ENCODE measurements at places on chromosomes 6 and 20. TPM values are rescaled to one million over a fixed set of nuclear protein-coding genes. Genes with fewer than 3 reads are reported as not detected.

DEFB123 gene
- not detected for total RNA-seq

OXT gene
- total RNA-seq, result not detected

ADGRF5 gene
- total RNA-seq, result 18.1 TPM

EFCAB8 gene
- total RNA-seq, result 2.9 TPM

HCK gene
- 38.1 TPM for total RNA-seq

DNA sequence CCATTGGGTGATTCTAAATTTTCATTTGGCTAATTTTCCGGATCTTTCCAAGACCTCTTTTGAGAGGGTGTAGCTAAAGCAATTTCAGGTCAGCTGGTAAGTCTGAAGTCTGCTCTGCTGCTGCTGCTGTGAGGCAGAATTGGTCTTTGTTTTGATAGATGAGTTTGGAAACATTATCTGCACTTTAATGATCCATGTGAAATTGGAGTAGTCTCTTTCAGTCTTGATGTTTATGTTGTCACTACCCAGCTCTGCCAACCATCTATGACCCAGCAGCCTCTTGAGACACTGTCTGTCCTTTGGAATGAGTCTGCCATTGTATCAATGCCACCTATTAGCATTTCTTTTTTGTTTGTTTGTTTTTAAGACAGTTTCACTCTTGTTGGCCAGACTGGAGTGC, 44.1 kb downstream of the TXNDC5 start:
- no peaks in the 10 kb centered on the region for H3K4me1 ChIP-seq
- H3K27me3 ChIP-seq, result no peaks in the 10 kb centered on the region
- DNase-seq, result no peak
- H3K36me3 ChIP-seq, result no peaks in the 10 kb centered on the region
- no peak overlapping the region for H3K4me3 ChIP-seq

- no peaks in the 10 kb centered on the region for H3K4me1 ChIP-seq
- no peaks in the 10 kb centered on the region for H3K36me3 ChIP-seq
- no peak overlapping the region for H3K4me3 ChIP-seq
- H3K27ac ChIP-seq, result no peak overlapping the region
Observed at GRCh38 chr6:3349388-3350251, 90.9 kb downstream of the PSMG4 start.

GRCh38 chr6:70857387-70858077, 99.3 kb downstream of the B3GAT2 start:
- H3K36me3 ChIP-seq, result peaks cover 4% of the 10 kb centered on the region
- no peak overlapping the region for H3K4me3 ChIP-seq
- H3K4me1 ChIP-seq, result no peaks in the 10 kb centered on the region
- no peak overlapping the region for H3K27ac ChIP-seq
- no peak for DNase-seq

GRCh38 chr6:131096786-131097185, 33.7 kb upstream of the EPB41L2 start:
- H3K27me3 ChIP-seq, result no peaks in the 10 kb centered on the region
- H3K4me1 ChIP-seq, result no peaks in the 10 kb centered on the region
- DNase-seq, result no peak
- H3K36me3 ChIP-seq, result no peaks in the 10 kb centered on the region

GRCh38 chr20:35238735-35239134, 12.2 kb downstream of the MMP24 start:
- no peak overlapping the region for H3K27ac ChIP-seq
- no peak overlapping the region for H3K4me3 ChIP-seq

- no peak overlapping the region for H3K4me3 ChIP-seq
- H3K4me1 ChIP-seq, result peaks cover 16% of the 10 kb centered on the region
- no peak overlapping the region for H3K27ac ChIP-seq
- H3K27me3 ChIP-seq, result no peaks in the 10 kb centered on the region
Observed at GRCh38 chr6:75213732-75214131, 7.9 kb upstream of the COL12A1 start.

DNA sequence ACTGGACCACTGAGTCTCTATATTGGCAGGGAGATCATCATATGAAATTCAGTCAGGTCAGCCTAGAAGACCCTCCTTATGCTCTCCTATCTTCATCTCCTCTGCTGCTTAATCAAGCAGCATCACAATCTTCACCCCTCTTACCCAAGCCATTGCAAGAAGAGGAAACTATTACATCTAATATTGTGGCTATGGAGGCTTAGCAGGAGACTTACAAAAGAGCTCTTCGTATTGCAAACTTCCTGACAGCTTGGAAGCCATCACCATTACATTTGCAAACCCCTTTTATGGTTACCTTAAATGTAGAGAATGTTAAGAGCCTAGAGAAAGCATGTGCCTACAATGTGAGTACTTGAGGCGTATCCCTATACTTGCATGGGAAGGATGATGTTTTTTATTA, 87.2 kb upstream of the STXBP5 start:
- H3K4me3 ChIP-seq, result no peak overlapping the region
- no peaks in the 10 kb centered on the region for H3K27me3 ChIP-seq
- H3K4me1 ChIP-seq, result peaks cover 4% of the 10 kb centered on the region
- H3K27ac ChIP-seq, result no peak overlapping the region
- no peaks in the 10 kb centered on the region for H3K36me3 ChIP-seq

DNA sequence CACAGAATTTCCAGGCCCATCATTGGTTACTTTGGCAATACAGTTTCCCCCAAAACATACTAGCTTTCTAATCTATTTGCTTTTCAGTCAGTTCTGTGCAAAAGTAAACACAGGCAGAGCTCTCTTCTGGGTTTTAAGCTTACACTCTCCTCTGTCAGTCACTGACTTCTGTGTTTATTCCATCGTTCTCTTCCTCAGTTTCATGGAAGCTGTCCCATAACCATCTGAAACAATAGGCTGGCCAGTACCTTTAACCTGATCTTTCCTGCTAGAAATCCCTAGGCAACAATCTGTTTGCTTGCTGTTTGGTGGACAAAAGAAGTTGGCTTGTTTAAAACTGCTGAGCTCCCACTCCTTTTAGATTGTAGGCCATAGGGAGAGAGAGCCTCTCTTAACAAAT, 431.5 kb downstream of the HACE1 start:
- no peak for DNase-seq
- no peaks in the 10 kb centered on the region for H3K4me1 ChIP-seq
- H3K36me3 ChIP-seq, result no peaks in the 10 kb centered on the region
- H3K27ac ChIP-seq, result no peak overlapping the region
- no peaks in the 10 kb centered on the region for H3K27me3 ChIP-seq

DNA sequence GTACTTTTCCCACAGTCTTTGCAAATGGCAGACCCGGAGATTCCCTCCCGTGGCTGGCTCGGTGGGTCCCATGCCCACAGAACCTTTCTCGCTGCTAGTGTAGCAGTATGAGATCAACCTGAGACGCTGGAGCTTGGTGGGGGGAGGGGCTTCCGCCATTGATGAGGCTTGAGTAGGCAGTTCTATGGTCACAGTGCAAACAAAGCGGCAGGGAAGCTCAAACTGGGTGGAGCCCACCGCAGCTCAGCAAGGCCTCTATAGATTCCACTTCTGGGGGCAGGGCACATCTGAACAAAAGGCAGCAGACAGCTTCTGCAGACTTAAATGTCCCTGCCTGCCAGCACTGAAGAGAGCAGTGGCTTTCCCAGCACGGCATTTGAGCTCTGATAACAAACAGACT, 186.0 kb upstream of the KCNK16 start:
- DNase-seq, result no peak
- H3K36me3 ChIP-seq, result no peaks in the 10 kb centered on the region
- H3K4me1 ChIP-seq, result no peaks in the 10 kb centered on the region

- H3K36me3 ChIP-seq, result peaks cover 7% of the 10 kb centered on the region
- no peak overlapping the region for H3K27ac ChIP-seq
- no peak for DNase-seq
- H3K4me1 ChIP-seq, result peaks cover 19% of the 10 kb centered on the region
Observed at GRCh38 chr20:47227119-47227518, 129.4 kb downstream of the ZMYND8 start.

- H3K36me3 ChIP-seq, result no peaks in the 10 kb centered on the region
- no peak within 1 kb of the TSS for H3K27ac ChIP-seq
- H3K4me3 ChIP-seq, result peak within 1 kb of the TSS; percentile 58
- peaks cover 24% of the 10 kb centered on the region for H3K4me1 ChIP-seq
Observed at GRCh38 chr20:11917663-11918062, at the start of gene BTBD3. TSS of gene BTBD3 (plus strand) at chr20:11917893. CDS start at chr20:11918276, 383 bp downstream.

Data from thoracic aorta (tissue), 2 donors.